ENCODE measurements at places on chromosomes 7 and 10.

GRCh38 chr7:1883834-1884582, 213.9 kb downstream of the ELFN1 start:
- DNase-seq = no peak

DNA sequence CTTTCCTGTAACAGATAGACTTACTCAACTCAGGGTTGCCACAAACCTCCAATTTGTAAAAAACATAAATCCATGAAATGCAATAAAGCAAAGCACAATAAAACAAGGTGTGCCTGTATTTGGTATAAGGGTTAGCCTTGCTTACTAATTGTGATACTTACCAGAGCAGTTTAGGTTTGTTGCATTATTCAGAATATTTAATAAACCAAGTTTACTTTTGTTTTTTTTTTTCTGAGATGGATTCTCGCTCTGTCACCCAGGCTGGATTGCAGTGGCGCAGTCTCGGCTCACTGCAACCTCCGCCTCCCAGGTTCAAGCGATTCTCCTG, 79.6 kb downstream of the SEC61G start:
- DNase-seq = no peak

- no peak for DNase-seq
These were observed 38.0 kb downstream of the NOC3L start for GRCh38 chr10:94324609-94325233.

DNA sequence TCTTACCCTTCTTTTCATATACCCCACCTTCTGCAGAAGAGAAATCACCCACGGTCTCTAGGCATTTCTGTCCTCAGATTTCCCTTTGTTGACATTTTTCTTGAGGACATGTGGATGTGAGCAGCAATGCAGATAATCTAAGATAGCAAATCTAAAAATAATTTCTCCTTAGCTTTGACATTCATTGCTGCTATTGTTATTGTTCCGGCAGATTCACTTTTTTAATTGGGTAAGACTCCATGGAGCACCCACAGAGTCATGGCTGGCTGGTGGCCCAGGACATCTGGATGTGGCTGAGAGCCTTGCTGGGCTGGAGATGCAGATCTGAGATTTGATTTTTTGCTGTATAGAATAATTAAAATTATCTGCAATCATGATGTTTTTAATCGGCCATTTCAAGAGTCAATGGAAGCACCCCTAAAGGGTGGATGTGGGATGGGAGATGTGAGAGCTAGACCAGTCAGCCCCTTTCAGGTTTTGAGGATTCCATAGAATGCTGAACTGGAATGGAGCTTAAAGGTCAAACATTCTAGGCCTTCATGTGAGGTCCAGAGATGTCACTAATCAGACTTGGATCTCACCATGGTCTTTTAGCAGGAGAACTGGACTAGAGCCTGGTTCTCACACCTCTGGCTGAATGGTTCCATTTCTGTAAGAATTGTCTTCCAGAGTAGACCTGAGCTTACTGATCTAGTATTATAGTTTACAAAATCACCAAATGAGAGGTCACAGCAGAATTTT, 37.5 kb downstream of the TAS2R41 start:
- DNase-seq = peak; percentile 28

GRCh38 chr10:3241274-3241921, 68.8 kb upstream of the PITRM1 start:
- DNase-seq = no peak

Measured in AG08395 (cell line).